HAP-1 (cell line): ENCODE measurements at places on chromosomes 11 and 22.

GRCh38 chr11:23585416-23586104 is 725.3 kb upstream of the CCDC179 start:
- peak; percentile 12 for DNase-seq

- peak; percentile 13 for DNase-seq
Observed at GRCh38 chr11:36354221-36355003, 58.3 kb downstream of the PRR5L start.

- no peak for DNase-seq
Observed at GRCh38 chr11:95892892-95893570, 30.9 kb downstream of the MTMR2 start.

GRCh38 chr11:134277183-134278001 is 1.2 kb downstream of the GLB1L3 start:
- no peak for DNase-seq

- peak; percentile 25 for DNase-seq
Observed at GRCh38 chr11:116641561-116642045, 131.2 kb downstream of the BUD13 start.

DNA sequence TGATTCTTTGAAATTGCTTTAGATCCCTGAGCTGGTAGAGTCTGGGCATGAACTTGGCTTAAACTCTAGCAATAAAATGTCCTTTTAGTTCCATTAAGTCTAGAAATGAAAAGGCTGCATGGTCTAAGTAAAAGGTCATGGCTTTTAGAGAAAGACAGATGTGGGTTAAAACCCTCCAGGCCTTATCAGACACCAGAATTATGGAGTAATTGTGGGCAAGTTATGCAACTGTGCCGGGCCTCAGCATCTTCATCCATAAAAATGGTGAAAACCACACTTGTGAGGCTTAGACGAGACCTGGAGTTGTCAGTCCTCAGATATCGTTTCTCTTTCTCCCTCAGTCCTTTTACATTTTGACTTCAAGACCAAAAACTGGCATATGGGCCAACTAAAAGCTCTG is 597.9 kb upstream of the KIRREL3 start:
- no peak for DNase-seq

- DNase-seq, result no peak
Observed at GRCh38 chr11:73570415-73571114, 27.3 kb downstream of the FAM168A start.

GRCh38 chr11:18527512-18527911 is 770 bp upstream of the TSG101 start:
- DNase-seq, result no peak

GRCh38 chr22:48742556-48743343 is 1084.9 kb downstream of the BRD1 start:
- no peak for DNase-seq

DNA sequence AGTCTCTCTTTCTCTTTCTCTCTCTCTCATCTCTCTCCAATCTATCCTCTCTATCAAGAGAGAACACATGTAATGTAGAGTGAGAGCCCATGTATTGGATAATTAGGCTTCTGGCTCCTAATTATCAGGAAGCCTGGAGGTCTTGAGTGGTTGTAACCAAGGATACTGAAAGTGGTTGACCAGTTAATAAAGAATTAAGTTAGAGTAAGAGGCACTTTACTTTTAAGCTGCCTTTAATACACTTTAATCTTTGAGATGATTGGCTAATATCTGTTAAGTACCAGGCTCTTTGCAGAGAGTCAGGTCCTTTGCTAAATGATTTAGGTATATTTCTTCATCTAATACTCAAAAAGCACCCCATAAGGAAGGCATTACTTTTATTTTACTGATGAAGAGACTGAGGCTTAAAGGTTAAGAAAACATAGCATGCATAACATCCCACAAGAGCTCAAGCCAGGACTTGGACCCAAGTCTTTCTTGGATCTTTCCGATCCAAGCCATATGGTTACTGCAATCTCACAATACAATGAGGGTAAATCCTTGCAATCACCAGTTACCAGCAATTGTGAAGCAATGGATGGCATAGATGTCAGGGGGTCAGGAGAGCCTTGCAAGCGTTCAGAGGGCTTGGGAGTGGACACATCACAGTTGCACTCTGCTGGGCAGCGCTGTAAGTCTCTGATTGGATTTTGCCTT is 22.1 kb downstream of the CD44 start:
- no peak for DNase-seq
